ENCODE measurements at places on chromosomes 16 and 17.

- no peak for DNase-seq
Measured at GRCh38 chr17:802901-803881, 21.0 kb downstream of the MRM3 start.

GRCh38 chr17:4327606-4328005, 38.9 kb downstream of the UBE2G1 start:
- no peak for DNase-seq

DNA sequence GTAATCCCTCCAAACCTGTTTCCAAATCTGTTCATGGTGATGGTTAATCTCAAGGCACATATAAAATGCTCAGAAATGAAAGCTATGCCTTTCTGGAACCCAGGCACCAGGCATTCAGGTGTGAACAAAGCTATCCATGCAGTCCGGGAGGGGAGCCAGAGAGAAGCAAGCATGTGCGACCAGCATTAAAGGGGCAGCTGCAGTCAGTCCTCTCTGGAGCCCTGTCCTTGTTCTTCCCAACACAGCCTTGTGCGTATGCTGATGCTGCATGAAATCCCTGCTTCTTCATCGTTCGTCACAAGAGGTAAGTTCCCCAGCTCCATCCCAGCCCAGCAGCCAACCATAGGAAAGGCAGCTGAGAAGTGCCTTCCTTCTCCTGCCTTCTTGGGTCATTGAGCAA, 148.7 kb downstream of the GRIN2A start:
- DNase-seq, result no peak

- DNase-seq, result no peak
Measured at GRCh38 chr16:54106057-54106456, 180.5 kb downstream of the IRX3 start.

GRCh38 chr16:83482545-83483162, 325.1 kb upstream of the HSBP1 start:
- DNase-seq, result no peak

DNA sequence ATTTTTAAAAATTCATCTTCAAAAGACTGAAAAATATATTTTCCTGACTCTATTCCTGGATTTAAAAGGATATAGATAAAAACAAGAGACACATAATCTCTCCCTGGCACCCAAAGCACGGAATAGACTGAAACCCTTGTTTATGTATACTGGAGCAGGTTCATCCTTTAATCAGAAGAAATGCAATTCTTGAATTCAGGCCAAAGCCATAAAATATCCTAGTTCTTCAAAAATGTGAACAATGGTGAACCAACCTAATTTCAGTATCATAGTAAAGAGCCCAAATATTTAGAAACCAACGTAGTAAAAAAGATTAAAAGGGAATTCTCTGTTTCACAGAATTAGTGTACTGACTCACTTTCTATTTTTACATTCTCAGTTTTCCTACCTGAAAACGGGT, 188.5 kb upstream of the C17orf78 start:
- DNase-seq, result no peak

GRCh38 chr17:65228734-65229620, 91.8 kb downstream of the RGS9 start:
- peak; percentile 48 for DNase-seq

- no peak for DNase-seq
Measured at GRCh38 chr16:65547772-65548446, 426.0 kb upstream of the CDH11 start.

- DNase-seq, result no peak
Measured at GRCh38 chr17:57572062-57572461, 173.0 kb downstream of the CCDC182 start.

DNA sequence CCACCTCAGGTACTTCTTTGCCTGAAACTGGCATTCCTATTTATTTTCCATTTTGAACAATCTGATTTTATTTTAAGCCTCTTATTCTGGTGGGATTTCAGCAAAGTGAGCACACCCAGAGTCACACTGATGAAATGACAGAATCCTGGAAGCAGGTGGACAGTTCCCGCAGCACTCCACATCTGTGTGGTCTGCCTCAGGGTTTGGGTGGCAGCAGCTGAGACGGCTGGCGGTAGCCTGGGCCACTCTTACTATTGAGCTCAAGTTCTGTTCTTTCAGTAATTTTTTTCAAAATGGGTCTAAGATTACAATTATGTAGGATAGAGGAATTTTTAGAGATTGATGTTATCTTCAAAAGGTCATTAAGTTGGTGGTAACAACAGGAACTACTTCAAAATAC, 32.5 kb upstream of the ENDOV start:
- no peak for DNase-seq

DNA sequence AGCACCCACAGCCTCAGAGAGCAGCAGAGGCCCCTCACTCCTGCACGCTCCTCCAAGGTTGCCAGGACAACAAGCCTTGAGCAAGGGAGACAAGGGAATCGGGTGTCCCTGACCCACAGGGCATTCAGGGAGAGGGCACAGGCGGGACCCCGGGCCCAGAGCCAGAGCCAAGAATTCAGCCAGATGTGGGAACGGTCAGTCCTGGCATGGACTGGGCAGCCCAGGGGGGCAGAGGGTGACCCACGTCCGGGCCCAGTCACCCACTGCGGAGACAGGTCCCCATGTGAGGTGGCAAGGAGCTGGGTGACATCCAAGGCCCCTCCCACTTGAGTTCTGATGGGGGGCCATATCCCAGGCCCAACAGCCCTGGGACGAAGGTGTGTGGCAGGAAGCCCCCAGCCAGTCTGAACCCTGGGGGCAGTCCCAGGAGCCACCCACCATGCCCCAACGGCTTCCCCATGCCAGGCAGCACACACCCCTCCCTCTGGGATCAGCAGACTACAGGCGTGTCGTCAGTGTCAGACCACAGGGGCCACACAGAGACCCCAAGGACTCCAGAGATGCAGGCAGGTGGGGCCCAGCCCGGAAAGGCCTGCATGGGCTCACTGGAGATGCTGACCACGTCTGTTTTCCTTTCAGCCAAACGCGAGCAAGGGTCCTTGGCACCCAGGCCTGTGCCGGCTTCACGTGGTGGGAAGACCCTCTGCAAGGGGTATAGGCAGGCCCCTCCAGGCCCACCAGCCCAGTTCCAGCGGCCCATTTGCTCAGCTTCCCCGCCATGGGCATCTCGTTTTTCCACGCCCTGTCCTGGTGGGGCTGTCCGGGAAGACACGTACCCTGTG, 23.0 kb downstream of the USP6 start:
- no peak for DNase-seq
